ENCODE measurements at places on chromosomes 16 and 17.

DNA sequence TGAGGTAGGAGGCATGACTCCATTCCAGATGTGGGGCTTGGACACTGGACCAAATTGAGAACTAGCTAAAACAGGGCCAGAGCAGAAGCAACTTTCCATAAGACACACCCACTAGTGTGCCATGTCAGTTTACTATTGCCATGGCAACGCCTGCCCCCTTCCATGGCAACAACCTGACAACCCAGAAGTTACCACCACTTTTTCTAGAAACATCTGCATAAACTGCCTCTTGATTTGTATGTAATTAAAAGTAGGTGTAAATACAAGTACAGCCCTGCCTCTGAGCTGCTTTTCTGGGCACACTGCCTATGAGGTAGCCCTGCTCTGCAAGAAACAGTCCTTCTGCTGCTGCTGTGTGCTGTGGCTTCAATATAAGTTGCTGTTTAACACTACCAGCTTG lies 19.5 kb upstream of the SCNN1B start:
- DNase-seq = no peak

- DNase-seq = no peak
These were observed 19.2 kb downstream of the ZNF200 start for GRCh38 chr16:3215601-3216262.

DNA sequence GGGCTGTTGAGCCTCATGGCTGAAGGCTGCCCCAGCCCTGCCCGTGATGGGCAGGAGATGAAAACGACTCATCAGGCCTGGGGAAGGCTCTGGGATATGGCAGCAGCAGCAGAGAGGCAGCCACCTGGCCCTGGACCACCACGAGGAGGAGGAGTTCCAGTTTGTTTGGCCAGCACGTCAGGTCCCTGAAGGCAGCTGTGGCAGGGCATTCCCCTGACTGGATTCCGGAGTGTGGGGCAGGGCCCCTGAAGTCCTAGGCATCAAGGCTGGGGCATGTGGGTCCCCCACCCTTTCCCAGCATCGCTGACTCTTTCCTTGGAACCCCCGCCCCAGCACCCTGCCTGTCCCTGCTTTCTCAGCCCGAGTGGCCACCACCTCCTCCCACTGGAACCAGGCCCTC lies 197.4 kb downstream of the ZNF423 start:
- DNase-seq = no peak

DNA sequence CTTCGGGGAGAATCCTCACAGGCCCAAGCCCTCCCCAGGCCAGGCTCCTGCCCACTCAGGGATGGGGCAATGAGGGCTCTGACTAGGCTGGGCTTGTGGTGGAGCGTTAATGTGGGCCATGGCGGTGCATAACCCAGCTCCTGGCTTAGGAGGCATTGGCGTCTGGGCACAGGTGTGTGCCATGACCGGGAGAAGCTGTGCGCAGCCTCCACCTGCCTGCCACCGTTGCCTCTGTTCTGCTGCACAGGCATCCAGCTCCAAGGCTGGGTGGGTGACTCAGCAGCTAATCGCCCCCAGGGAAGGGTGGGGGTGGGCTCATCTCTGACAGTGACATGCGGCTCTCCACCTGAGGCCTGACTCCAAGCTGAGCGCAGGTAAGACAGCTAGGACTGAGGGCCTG lies 3.5 kb upstream of the ARHGAP27 start:
- no peak for DNase-seq

GRCh38 chr17:798246-798645 lies 16.1 kb downstream of the MRM3 start:
- no peak for DNase-seq

DNA sequence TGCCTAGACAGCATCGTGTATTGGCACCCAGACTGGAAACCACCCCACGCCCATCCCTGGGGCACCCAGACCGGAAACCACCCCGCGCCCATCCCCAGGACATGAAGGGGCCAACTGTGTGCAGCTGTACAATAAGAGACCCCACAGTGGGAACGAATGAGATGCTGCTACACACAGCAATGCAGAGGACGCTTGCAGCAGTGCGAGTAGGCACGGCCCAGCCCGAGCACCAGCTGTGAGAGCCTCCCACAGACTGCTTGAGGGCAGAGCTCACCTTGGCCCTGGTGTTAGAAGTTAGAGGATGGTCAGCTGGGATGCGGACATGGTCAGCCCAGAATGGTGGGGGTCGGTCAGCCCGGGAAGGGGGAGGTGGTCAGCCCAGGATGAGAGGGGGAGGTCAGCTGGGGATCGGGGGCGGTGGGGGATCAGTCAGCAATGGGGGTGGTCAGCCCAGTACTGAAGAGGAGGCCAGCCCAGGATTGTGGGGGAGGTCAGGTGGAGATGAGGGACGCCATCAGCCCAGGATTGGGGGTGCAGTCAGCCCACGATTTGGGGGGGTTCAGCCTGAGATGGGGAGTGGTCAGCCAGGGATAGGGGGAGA lies 340.0 kb downstream of the C16orf95 start:
- no peak for DNase-seq

DNA sequence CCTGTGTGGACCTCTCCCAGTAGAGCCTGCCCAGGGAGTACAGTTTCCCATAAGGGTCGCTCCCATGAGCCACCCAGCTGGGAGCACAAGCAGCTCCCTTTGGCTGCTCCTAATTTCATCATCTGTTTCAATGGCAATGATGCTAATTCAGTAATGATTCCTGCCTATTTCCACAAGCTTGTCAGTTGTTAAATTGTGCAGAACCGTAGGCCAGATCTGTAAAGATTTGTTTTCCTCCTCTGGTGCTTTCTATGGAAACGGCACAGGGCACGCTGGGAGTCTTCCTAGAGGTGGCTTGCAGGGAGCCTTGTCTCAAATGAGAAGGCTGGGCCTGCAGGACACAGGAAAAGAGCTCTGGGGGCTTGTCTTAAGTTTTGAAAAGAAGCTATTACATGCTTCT lies 223.7 kb downstream of the CBLN1 start:
- no peak for DNase-seq

GRCh38 chr16:10878644-10879501 lies 1.9 kb downstream of the CIITA start:
- DNase-seq = no peak

GRCh38 chr17:56809820-56810179 lies 23.9 kb downstream of the C17orf67 start:
- no peak for DNase-seq

DNA sequence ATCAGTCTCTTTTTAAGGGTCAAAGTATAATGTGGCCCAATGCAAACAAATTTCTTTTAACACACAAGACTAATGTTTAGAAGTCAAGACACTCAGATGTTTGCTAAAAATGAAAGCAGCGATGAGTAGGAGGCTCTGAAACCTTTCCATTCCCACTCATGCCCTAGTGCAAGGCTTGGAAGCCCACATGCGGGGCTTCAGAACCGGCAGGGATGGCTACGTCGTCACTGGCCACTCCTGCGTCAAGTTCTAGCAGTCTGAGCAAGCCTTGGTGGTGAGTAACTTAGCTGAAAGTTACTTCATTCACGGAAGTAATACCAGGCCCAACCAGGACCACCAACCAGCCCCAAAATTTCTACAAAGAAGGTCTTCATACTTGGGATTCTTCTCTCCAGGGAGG lies 14.8 kb upstream of the TMED6 start:
- DNase-seq = no peak

DNA sequence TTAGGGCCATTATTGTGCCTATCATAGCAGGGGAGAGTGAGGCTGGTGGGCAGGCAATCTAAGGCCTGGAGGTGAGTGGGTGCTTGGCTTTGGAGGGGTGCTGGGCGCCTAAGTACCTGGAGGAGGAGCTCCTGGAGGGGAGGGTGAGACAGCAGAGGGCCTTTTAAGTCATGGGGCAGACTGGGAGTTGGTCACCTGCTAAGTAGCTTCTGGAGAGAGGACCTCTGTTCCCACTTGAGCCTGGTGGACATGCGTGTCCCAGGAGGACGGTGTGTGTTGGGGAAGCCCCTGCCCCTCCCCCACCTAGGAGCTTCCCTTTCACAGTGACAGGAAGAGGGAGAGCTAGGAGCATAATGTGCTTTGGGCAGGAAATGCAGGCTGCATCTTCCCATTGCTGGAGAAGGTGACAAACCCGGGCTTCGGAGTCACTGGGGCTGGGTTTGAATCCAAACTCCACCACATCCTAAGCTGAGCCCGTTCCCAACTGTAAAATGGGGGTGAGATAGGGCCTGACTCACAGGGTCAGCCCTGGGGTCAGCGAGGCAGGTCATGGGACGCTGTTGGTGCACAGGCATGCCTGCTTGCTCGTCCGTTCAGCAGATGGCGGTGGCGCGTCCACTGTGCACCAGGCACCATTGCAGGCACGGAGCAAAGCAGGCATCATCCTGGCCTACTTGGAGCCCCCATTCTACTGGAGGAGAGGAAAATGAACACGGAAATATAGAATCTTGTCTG lies 37.9 kb downstream of the CMIP start:
- no peak for DNase-seq

- DNase-seq = no peak
These were observed 29.2 kb downstream of the AXIN2 start for GRCh38 chr17:65532101-65532890.
